ENCODE measurements at places on chromosomes 4 and X.

GRCh38 chrX:139770366-139770765, 62.4 kb upstream of the MCF2 start:
- DNase-seq: no peak

DNA sequence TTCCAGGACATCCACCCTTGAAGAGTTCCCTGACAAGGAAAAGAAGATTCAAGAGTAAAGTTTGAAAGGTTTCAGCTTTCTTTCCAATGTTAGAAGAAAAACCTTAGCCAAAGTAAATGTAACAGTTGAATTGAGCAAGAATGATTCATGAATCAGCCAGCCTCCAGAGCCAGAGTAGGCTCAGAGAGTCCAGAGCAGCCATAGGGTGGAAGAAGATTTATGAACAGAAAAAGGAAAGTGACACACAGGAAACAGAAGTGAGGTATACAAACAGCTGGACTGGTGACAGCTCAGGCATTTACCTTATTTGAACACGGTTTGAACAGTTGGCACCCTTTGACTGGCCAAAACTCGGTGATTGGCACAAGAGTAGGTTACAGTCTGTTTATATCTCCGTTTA, 63.2 kb downstream of the QDPR start:
- DNase-seq: no peak

DNA sequence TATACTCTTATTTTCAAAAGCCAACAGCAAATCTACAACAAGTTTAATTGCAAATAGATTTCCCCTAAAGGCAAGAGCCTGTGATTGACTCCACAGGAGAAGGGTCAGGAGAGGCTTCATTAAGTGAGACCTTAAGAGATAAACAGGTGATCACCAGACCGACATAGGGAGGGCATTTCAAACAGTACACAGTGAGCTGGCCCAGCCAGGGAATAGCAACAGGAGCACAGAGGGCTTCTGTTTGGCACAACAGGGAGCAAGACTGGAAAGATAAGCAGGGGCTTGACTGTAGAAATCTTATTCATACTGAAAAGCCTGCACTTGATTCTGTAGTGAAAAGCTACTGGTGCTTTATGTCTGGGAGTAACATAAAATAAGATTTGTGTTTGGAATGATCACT, 3.9 kb downstream of the RUFY3 start:
- DNase-seq: no peak

GRCh38 chrX:119692191-119693039, 553 bp downstream of the SEPTIN6 start:
- peak; percentile 49 for DNase-seq

DNA sequence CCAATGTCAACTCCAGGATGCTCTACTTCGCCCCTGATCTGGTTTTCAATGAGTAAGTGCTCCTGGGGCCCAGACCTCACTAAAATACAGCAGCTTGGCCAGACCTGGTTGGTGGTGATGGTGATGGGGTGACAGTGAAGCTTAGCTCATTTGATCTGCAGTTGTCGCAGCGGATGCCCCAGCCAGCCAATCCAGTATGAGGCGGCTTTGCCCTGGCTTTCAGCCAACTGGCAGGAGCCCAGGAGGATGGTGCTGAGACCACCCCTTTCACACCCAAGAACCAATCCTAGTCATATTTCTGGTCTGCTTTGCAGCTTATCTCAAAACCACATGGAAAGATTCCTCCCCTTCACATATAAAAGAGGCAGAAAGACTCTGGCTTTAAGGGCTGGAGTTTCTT, 173.8 kb downstream of the AR start:
- DNase-seq: no peak

- DNase-seq: no peak
These were observed 50.9 kb upstream of the PRDX4 start for GRCh38 chrX:23616361-23616760.

GRCh38 chrX:75746891-75747639, 38.0 kb downstream of the MAGEE2 start:
- DNase-seq: no peak

- DNase-seq: no peak
These were observed 213.1 kb downstream of the UGT8 start for GRCh38 chr4:114811564-114812301.

- DNase-seq: no peak
These were observed 43.5 kb downstream of the CCDC158 start for GRCh38 chr4:76377481-76377901.

- DNase-seq: no peak
These were observed 415.8 kb downstream of the STIM2 start for GRCh38 chr4:27276307-27277073.

GRCh38 chr4:131207589-131207988, 1941.5 kb upstream of the PCDH10 start:
- DNase-seq: no peak

GRCh38 chr4:153497091-153497531, 31.0 kb downstream of the TMEM131L start:
- peak; percentile 79 for DNase-seq

DNA sequence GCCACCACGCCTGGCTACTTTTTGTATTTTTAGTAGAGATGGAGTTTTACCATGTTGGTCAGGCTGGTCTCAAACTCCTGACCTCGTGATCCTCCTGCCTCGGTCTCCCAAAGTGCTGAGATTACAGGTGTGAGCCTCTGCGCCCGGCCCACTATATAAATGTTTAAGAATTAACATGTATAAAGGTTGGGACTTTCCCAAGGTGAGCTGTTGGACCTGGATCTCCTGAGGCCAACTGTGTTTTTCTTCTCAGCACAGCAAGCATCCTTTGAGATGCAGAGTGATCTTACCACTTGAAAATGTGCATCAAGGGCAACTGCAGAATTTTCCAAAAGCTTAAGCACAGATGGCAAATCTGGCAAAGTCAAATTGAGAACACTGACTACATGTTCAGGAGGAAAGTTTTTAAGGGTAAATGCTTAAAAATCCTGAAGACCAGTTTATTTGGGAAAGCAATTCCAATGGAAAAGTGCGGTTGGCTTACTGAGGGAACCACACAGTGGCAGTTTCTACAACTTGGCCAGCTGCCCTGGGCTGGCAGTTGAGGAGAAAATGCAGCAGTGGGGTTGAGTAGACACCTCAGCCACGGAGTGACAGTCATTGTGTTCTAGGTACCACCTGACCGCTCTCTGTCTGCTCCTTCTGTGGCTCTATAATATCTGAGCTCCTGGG, 168.9 kb downstream of the CBR4 start:
- DNase-seq: no peak

- DNase-seq: no peak
These were observed 261.8 kb downstream of the DCTD start for GRCh38 chr4:182655340-182655739.

- DNase-seq: no peak
These were observed 185.1 kb downstream of the ARHGAP6 start for GRCh38 chrX:11480626-11481025.

DNA sequence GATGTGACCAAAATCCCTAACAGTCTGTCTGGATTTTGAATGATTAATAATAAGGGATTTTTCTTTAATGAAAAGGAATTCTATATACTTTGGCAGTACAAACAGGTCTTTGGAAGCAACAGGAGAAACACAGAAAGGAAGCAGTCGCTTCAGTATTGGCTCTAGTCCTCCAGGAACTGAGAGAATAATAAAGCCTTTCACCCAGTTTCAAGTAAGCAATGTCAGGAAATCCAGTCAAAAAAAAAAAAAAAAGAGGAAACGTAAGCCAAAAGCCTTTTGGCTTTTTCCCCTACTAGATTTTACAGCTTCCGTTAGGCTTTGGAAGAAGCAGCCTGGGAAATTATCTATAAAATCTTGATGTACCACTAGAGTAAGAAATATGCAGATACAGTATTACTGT, 61.7 kb upstream of the HDAC8 start:
- DNase-seq: no peak

DNA sequence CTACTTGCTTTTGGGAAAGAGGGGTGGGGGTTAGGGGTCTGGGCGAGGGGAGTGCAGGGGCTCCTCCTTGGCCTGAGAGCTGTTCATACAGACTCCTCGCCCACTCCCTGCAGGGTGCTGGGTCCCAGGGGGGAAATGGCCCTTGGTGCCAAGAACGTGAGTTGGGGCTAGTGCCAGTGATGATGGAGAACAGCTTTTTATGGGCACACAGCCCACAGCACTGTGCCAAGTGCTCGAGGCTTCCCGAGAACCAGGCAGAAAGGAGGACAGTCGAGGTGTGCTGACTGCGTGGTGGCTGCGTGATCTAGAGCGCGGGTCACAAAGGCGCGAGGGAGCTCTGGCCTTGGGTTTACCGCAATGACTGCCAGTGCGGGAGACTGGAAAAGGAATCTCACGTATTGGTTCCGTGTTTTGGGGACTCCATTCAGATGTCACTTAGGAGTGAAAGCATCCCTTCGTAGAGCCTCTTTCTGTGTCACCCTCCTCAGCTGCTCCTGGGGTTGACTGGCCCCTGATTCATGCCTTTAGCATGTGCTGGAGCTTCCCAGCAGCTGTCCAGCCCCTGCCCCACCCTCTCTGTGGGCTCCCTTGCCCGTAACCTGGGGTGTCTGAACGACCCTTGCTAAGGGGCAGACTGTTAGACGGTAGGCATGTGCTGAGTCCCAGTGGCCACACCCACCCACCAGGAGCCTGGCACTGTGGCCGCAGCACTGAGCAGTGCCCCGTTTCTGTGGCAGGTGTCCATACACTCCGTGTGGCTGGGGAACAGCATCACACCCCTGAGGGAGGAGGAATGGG, 20.9 kb upstream of the MSANTD1 start:
- no peak for DNase-seq
